ENCODE measurements at places on chromosomes 2 and 18. TPM values are rescaled to one million over a fixed set of nuclear protein-coding genes. Genes with fewer than 3 reads are reported as not detected.

The SPATA3 gene
- total RNA-seq, result not detected

The SNRPD1 gene
- 21.0 TPM for total RNA-seq

The GKN2 gene
- total RNA-seq, result not detected

The ARL5A gene
- 78.9 TPM for total RNA-seq

The GATA6 gene
- 41.5 TPM for total RNA-seq

The LIMS4 gene
- total RNA-seq, result 16.0 TPM

The ICA1L gene
- total RNA-seq, result 7.7 TPM

The WDCP gene
- 8.3 TPM for total RNA-seq

The IL1F10 gene
- total RNA-seq, result not detected

- H3K27me3 ChIP-seq, result no peaks in the 10 kb centered on the region
- peak overlapping the region; percentile 96 for H3K27ac ChIP-seq
- H3K4me1 ChIP-seq, result peaks cover 9% of the 10 kb centered on the region
- H3K36me3 ChIP-seq, result no peaks in the 10 kb centered on the region
These were observed 42.3 kb downstream of the SLC4A1AP start for GRCh38 chr2:27705851-27706622.

- H3K27me3 ChIP-seq, result no peaks in the 10 kb centered on the region
- H3K4me1 ChIP-seq, result no peaks in the 10 kb centered on the region
- no peak for DNase-seq
These were observed 16.9 kb upstream of the TEX44 start for GRCh38 chr2:231575612-231576256.

DNA sequence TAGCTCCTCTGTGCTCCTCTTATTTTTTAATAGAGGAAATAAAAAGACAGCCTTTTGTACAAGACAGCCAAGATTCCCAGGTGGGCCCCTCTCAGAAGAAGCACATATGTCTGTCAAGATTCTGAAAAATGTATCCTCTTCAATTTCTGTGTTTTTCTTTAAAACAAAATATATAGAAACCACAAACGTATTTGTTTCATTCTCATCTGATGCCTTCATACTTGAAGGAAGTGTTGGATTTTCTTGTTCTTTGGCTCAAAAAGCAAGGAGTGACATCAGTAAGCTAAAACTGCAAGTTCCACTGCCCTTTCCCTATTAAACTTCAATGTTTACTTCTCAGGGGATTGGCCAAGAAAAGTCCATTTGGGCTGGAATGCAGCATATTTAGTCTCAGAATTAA is 193.8 kb upstream of the OSR1 start:
- no peaks in the 10 kb centered on the region for H3K4me1 ChIP-seq
- H3K27ac ChIP-seq, result no peak overlapping the region
- no peak overlapping the region for H3K4me3 ChIP-seq

GRCh38 chr18:29218091-29218490 is 1041.2 kb upstream of the CDH2 start:
- H3K4me3 ChIP-seq, result no peak overlapping the region
- H3K36me3 ChIP-seq, result no peaks in the 10 kb centered on the region
- no peak for DNase-seq
- peaks cover 2% of the 10 kb centered on the region for H3K4me1 ChIP-seq

GRCh38 chr2:226873051-226873620 is 37.3 kb downstream of the RHBDD1 start:
- peaks cover 4% of the 10 kb centered on the region for H3K36me3 ChIP-seq
- H3K27me3 ChIP-seq, result no peaks in the 10 kb centered on the region
- no peak overlapping the region for H3K27ac ChIP-seq
- no peak overlapping the region for H3K4me3 ChIP-seq

GRCh38 chr2:156192468-156192867 is 140.1 kb downstream of the NR4A2 start:
- H3K27me3 ChIP-seq, result no peaks in the 10 kb centered on the region
- no peaks in the 10 kb centered on the region for H3K36me3 ChIP-seq
- no peak overlapping the region for H3K4me3 ChIP-seq
- no peak overlapping the region for H3K27ac ChIP-seq
- DNase-seq, result no peak

- H3K36me3 ChIP-seq, result no peaks in the 10 kb centered on the region
- no peaks in the 10 kb centered on the region for H3K27me3 ChIP-seq
- H3K4me3 ChIP-seq, result no peak overlapping the region
- no peak for DNase-seq
These were observed 14.9 kb downstream of the PPP3R1 start for GRCh38 chr2:68237404-68237803.

- peak overlapping the region; percentile 59 for H3K27ac ChIP-seq
- no peaks in the 10 kb centered on the region for H3K27me3 ChIP-seq
- no peak for DNase-seq
- no peaks in the 10 kb centered on the region for H3K36me3 ChIP-seq
- peak overlapping the region; percentile 77 for H3K4me3 ChIP-seq
These were observed 1.4 kb downstream of the SPATS2L start for GRCh38 chr2:200307724-200308545.

DNA sequence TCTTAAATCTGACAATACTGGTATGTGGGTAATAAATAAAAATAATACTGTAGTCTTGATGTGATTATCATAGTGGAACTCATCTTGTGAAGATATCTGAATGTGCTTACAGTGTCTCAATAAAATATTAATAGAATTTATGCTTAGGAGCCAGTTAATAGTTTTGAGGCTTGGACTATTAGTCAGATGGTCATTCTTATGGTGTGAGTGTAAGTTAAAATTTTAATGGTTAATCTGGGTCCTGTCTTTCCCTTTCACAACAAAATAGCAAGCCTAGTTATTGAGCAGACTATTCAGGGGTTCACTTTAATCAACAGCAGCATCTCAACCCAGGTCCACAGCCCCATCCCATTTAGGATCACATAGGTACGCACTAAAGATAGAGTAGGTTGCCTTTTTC is 138.9 kb downstream of the HAUS1 start:
- H3K27ac ChIP-seq, result no peak overlapping the region
- no peak overlapping the region for H3K4me3 ChIP-seq
- H3K36me3 ChIP-seq, result no peaks in the 10 kb centered on the region
- DNase-seq, result no peak
- H3K27me3 ChIP-seq, result no peaks in the 10 kb centered on the region
- no peaks in the 10 kb centered on the region for H3K4me1 ChIP-seq

DNA sequence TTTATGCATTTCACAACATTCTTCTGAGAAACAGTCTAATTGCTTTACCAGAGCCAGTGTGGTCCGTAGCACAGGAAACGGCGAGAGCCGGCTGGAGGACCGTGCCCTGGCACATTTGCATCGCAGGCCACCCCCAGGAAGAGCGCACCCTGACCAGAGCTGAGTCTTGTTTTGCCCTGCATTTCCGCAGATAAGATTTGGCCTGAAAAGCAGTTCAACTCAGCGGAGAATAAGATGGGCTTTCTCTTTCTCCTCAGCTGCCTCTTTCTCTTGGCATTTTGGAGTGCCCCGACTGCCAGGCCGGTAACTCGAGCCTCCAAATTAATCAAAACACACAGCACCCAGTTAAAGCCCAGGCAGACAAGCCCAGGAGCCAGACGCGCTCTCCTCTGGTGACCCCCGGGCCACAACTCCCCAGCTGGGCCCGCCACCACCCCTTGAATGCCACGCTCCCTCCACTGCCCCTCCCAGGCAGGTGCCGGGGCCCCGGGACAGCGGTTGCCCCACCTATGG is 464 bp downstream of the COL4A4 start:
- no peaks in the 10 kb centered on the region for H3K27me3 ChIP-seq
- peak; percentile 45 for DNase-seq
- peak overlapping the region; percentile 81 for H3K4me3 ChIP-seq
- H3K27ac ChIP-seq, result peak overlapping the region; percentile 38
- H3K36me3 ChIP-seq, result no peaks in the 10 kb centered on the region
- H3K4me1 ChIP-seq, result no peaks in the 10 kb centered on the region

DNA sequence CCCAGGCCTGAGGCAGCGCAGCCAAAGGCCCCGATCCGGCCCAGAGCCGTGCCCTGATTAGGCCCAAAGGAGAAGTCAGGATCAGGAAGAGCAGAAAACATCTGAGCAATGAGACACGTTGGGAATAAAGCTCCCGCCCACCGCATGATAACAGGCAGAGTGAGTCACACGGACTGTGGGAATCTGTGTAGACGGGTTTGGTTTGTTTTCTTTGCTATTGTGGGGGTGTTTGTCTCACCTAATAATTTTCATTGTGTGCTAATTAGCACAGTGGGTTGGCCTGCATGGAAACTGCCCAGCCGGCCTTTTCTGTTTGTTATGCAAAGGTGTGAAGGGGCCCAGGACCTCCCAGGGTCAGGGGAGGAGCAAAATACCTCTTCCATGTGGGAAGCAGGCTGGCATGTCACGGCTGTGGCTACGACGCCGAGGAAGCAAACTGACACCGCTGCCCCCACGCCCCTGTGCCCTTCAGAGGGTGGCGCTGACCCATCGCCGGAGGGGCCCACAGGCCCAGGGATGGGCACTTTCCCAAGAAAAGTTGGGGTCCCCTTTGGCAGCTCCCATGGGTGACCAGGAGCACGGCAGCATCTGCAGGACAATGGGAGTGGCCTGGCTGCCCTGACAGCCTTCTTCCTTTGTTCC is 68.4 kb upstream of the CTDP1 start:
- H3K4me1 ChIP-seq, result no peaks in the 10 kb centered on the region
- H3K4me3 ChIP-seq, result no peak overlapping the region
- H3K36me3 ChIP-seq, result no peaks in the 10 kb centered on the region
- no peaks in the 10 kb centered on the region for H3K27me3 ChIP-seq
- DNase-seq, result no peak

DNA sequence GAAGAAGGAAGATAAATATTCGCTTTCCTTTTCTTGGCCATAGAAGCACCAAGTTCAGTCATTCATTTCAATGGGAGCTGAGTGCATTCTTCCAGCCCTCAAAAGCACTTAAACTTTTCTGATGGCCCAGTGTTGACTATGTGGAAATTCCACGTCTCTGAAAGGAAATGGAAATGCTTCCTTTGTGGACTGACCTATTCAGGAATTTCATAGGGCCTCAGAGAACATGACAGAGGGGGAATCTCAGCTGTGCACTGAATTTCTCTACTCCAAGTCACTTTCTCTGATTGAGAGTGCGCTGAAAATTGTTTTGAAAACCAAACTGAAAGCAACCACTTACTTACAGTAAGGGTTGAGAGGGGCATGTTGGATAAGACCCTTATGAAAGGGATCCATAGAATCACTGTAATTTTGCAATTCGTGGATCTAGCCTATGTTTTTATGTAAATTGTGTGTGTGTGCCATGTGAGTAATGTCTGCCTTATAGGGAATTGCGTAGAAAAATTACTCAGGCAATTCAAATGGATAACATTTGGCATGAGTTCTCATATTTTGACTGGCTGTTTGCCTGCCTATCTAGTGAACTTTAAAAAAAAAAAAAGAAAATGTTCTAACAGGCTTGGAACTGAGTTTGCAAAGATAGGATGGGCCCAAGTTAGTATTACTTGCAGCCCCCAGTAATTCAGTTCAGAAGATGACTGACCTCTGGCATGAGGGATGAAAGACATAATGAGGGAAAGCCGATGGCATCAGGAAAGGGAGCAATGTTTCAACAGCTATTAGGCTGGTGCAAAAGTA is 437.0 kb downstream of the PTPRM start:
- DNase-seq, result no peak
- H3K27ac ChIP-seq, result no peak overlapping the region
- no peaks in the 10 kb centered on the region for H3K27me3 ChIP-seq
- no peaks in the 10 kb centered on the region for H3K36me3 ChIP-seq

DNA sequence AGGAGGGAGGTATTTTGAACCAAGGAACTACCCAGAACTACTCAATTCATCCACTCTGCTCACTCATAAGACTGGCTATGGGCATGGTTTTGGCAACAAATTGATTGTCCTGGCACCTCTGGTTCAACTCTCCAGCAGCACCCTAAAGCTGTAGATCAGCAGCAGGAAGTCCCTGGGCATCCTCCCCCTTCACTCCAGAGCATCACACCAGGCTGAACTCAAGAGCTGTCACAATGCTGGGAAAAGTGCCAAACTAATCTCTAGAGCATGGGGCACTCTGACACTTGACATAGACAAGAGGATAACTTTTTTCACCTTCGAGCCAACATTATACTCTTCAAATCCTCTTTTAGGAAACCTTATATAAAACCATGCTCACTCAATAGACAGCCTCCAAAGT is 154.1 kb upstream of the RBBP8 start:
- no peak overlapping the region for H3K27ac ChIP-seq
- no peaks in the 10 kb centered on the region for H3K36me3 ChIP-seq
- no peaks in the 10 kb centered on the region for H3K27me3 ChIP-seq
- no peaks in the 10 kb centered on the region for H3K4me1 ChIP-seq
- DNase-seq, result no peak
- no peak overlapping the region for H3K4me3 ChIP-seq

DNA sequence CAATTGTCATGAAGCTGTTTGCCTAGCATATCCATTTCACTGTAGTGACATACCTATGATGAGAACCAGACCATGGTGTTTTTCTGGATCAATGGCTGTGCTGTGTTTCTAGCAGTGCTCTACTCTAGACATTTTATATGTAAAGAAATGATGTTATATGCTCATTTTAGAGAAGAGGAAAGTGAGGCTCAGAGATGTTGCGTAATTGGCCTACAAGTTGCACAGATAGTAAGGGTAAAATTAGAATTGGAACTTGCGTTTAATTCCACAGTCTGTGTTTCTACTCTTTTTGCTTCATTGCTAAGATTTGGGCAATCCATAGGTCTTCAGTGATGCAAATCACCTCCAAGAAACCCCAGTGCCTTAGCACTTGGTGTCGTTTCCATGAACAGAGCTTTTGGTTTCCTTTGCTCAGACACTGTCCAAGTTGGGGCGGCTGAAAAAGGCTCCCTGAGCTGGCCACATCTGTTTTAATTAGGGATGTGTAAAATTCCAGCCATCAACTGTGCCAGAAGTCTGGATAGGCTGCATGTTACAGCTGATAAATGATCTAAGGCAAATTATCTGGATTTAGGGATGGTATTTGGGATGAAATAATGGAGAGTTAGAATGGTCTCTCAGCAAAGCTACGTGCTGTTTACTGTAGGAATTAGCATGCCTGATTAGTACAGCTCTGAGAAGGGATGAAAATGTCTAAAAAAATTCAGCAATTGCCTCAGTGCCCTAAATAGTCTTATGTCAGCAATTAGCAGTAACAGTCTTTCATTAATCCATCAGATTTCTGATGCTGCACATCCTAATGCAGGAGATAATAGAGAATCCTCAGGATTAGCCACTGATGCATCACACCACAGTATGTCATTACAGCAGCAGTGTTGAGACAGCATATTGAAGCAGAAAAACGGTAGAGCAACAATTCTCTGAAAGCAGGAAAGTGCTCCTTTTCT is 65.3 kb downstream of the PTPRM start:
- no peak for DNase-seq
- no peak overlapping the region for H3K4me3 ChIP-seq
- peaks cover 8% of the 10 kb centered on the region for H3K4me1 ChIP-seq

DNA sequence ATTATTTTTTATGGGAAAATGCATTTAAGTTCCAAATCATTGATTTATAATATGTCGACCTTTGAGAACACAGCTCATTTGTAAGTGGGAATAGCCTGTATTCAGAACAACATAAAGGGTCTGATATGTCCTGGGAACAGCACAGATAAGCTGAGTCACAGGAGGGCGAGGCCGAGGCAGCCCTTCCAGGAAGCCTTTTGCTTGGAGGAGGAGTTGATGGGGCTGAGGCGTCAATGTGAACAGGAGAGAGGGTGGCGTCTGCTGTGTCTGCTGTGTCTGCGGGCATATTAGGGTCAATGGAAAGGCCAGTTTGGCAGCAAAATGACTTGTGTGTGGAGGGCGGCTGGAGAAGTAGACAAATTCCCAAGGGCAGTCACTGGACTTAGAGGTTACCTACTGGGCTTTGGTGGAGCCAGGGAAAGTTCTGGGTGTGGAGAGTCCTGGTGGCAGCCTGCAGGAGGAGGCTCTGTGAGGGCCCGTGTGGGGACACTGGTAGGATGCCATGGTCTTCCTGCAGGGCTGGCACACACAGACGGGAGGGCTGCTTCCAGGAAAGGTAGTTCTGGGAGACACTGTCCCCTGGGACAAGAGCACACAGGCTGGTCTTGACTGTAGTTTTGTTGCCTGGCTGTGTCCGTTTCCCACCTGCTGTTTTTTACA is 128.1 kb downstream of the GLI2 start:
- no peaks in the 10 kb centered on the region for H3K36me3 ChIP-seq
- H3K4me3 ChIP-seq, result no peak overlapping the region
- H3K27me3 ChIP-seq, result no peaks in the 10 kb centered on the region
- peak; percentile 78 for DNase-seq
- H3K4me1 ChIP-seq, result no peaks in the 10 kb centered on the region
